CD4-positive, alpha-beta T cell treated with Interleukin-10 for 1 hour (primary cell): ENCODE measurements at places on chromosomes 4 and X.
A peak's percentile ranks its signal among the peaks of the same experiment; 100 is the strongest.

DNA sequence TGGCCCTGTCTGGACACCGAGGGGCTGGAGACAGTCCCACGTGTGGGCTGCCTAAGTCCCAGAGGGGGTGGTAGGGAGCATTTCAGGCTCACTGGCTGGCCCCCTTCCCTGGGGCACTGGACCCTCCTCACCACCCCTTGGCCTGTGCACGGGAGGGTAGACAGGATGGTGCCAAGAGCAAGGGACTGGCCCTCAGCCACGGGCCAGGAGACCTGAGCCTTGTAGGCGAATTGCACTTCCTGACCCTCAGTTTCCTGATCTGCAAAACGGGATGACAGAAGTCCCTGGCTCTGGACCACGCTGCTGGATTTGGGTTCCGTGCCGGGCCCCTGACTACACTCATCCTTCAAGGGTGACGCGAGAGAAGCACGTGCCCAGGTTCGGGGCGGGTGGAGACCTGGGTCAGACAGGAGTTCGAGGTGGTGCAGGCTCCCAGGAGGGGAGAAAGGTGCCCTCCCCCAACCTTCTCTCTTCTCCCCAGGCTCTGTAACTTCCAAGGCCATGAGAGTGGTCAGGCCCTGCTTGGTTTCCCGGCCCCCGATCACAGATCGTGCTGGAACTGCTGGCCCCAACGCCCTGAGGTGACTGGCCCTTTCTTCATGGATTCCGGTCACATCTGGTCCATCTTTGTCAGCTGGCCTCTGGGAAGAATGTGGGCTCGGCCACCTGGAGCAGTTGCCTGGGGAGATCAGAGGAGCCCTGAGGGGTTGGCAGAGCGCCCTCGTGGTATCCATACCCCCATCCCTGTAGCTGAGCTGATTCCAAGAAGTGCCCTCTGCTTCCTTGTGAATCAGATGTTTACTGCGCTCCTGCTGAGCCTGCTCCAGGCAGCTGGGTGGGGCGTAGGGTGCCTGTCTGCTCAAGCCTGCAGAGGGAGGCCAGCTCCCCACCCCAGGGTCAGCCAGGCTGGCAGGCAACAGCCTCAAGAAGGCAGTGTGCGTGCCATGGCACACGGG lies 3.3 kb downstream of the SH3BP2 start:
- no peak for DNase-seq

GRCh38 chrX:68599256-68600152 lies 48.0 kb upstream of the STARD8 start:
- no peak for DNase-seq

DNA sequence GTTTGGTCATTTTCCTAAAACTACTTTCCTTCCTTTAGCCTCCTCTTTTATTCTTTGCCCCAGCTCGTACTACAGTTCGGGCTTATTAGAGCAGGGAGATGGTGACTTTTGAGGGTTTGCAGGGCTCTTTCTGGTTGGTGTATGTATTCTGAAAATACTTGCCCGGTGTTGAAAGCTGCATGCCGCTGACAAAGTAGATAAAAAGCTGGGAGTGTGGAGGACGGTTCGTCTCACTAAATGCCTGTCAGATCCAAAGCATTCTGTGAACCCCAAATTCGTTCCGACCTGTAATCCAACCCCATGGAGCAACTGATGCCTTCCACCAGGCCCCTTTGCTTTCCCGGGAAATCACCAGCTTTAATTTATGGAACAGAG lies 19.2 kb downstream of the TRIM2 start:
- no peak for DNase-seq

- no peak for DNase-seq
Measured at GRCh38 chr4:13143222-13144070, 340.7 kb downstream of the RAB28 start.

GRCh38 chrX:6694977-6695376 lies 160.1 kb upstream of the VCX3A start:
- no peak for DNase-seq

DNA sequence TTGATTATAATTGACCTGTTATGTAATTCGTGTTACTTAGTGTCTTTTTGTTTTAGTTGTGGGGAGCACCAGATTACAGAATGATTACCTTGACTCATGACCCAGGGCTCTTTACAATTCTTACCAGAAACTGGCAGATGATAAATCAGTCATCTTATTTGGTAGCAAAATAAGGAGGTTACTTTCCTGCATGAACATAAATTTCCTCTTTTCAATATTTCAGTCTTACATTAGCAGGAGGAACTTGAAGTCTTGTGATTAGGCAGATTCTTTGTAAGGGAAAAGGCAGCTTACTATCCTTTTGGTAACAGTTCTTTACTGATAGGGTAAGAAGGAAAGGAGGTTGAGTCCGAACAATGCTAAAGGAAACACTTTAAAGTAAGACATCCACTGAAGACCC lies 26.0 kb upstream of the SLC25A5 start:
- DNase-seq: no peak

DNA sequence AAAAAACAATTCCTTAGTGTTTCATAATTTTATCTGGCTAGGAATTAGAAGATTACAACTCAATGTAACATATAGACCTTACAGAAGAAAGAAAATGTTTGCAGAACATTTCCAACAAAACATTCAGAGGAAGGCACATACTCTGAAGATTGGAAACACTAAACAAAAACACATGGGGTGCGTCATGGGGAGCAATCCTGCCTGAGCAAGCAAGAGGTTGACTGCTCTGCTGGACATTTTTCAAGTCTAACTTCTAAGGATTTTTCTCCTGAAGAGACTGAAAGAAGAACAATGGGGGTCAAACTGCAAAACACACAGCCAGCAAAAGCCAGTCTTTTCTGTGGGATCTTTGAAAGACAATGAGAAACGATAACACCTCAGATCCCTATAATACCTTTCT lies 182.8 kb downstream of the GUCY2F start:
- no peak for DNase-seq

DNA sequence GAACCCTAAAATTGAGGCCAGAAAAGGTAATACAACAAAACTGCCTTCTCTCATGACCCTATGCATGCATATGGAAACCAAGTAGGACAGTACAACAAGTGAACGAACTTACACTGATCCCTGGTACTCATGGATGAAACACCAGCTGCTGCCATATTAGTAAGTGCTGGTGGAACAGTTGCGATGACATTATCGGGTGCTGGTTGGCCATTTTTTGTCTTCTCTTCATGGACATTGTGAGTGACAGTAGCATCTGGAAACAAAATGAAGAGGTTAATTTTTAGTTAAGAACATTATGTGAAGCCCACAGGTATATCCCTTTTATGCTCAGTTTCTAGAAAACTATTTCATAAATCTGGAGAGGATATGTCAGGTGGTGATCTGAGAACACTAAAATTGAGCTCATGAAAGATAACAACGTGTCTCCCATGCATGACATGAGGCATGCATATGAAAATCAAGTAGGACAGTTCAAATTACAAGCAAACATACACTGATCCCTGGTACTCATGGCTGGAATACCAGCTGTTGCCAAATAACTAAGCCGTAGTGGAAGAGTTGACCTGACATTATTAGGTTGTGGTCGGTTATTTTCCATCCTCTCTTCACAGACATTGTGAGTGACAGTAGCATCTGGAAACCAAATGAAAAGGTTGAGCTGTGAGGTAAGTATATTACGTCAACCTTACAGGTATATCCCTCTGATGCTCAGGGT lies 74.2 kb upstream of the CT45A1 start:
- no peak for DNase-seq

- peak; percentile 41 for DNase-seq
Measured at GRCh38 chr4:6019316-6020263, 1.4 kb upstream of the C4orf50 start.
